ENCODE measurements at places on chromosomes 13 and 19.

GRCh38 chr13:52845766-52846566, 2.5 kb downstream of the PCDH8 start:
- no peak for DNase-seq

- no peak for DNase-seq
These were observed 78.0 kb downstream of the ATP11A start for GRCh38 chr13:112767506-112768471.

GRCh38 chr13:75468098-75468497, 13.9 kb downstream of the TBC1D4 start:
- no peak for DNase-seq

GRCh38 chr13:109355875-109356434, 430.4 kb downstream of the IRS2 start:
- DNase-seq = no peak

DNA sequence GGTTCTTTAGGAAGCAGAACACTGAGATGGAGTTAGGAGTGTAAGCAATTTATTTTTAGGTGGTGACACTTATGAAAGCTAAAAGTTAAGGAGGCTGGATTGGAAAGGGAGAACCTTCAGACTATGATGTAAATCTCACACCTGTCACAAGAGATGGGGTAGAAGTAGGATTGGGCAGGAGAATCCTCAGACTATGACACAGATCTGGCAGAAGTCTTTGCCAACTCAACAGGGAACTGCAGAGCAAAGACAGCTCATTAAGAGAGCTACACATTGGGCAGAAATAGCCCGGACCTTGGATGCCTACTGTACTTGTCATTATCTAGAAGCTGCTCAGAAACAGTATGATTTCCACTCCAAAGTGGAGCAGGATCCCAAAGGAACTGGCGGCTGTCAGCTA, 134.4 kb downstream of the DNAJC15 start:
- DNase-seq = no peak

DNA sequence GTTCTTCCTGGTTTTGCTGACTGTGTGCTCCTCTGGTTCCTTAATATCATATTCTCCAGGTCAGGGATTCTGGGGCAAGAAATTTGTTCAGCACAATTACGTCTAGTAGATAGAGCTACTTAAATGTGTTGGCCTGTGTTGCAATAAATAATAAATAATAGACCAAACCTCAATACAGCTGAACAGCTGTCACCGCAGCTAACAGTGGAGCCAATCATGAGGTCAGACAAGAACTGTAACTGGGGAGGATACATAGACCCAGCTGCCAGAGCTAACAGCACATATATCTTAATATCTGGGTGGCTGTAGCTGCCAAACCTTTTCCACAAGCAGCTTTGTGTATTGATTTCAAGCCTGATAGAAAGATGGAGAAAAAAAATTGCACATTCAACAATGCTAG, 1596.3 kb upstream of the PCDH20 start:
- no peak for DNase-seq

DNA sequence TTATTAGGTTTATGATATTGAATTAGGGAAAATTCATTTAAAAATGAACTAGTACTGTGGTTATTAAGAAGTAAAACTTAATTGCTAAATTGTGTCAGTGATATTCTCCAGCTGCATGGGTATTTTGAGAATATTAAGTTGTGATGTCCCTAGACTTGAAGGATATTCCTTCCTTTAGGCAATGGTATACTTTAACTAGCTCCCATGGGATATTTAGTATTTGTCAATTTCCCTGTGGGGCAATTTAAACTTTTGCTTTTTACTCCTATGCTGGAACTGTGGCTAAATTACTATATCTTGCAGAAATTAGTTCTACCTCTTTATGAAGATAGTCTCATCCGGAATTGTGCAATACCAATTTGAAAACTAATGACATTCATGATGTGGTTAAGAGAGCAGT, 151.6 kb upstream of the CSNK1A1L start:
- DNase-seq = no peak

DNA sequence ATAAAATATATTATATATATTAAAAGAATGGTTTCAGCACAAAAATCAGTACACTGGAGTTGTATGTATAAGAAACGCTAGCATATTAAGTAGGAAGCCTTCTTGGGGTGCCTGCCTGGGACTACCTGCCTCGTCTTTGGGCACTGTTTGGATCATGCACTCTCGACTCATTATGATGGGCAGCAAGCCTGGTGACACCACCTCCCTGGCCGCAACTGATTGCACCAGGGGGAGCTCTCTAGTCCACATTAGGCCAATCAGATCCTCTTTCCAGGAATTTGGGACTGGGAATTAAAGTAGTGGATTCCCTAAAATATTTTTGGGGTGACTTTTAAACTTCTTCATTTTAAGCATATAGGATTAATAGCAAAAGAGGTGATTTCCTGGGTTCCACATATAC, 56.0 kb upstream of the RGCC start:
- DNase-seq = no peak

All from K562 (cell line).